ENCODE measurements at places on chromosomes 5 and 9.

- no peak for ATAC-seq
Measured at GRCh38 chr5:907366-907910, 14.8 kb downstream of the TRIP13 start.

DNA sequence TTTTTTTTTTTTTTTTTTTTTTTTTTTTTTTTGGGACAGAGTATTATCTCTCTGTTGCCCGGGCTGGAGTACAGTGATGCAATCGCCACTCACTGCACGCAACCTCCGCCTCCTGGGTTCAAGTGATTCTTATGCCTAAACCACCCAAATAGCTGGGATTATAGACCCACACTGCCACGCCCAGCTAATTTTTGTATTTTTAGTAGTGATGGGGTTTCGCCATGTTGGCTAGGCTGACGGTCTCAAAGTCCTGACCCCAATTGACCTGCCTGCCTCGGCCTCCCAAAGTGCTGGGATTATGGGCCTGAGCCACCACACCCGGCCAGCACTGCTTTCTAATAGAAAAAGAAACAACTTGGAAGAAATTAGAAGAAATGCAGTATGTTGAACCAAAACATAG is 39.2 kb downstream of the TTC1 start:
- ATAC-seq = peak; percentile 77

DNA sequence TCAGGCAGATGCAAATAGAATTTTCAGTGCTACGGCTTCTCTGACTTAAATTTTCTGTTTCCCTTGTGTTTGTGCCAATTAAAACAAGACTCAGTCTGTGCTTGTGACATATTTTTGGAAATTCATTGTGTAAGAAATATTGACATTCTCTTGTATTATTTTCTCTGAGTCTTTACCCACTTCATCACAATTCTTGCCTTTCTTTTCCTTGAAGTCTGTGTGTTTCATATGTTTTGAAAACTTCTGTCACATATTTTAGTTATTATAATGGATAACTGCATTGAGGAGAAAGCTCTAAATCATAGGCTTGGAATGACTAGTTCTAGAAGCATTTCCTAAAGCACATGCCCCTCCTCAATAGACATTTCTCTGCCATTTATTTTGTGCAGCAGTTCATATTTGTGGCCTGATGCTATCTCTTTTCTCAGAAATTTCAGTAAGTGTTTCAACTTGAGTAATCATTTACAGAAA is 206.6 kb downstream of the PALM2AKAP2 start:
- ATAC-seq = no peak

DNA sequence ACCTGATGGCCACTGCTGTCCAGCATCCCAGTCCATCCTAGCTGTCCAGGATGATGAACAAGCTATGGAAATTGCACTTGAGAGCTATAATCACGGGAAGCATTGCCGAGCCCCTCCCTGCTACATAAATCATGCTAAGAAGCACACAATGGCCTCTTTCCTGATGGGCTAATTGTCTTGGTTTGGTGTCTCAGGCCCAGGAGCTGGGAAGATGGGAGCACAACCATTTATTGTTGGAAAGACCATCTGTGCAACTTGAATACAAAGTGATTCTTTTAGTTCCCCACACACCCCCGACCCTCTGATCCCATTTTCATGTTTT is 80.4 kb downstream of the RGS3 start:
- ATAC-seq = no peak

DNA sequence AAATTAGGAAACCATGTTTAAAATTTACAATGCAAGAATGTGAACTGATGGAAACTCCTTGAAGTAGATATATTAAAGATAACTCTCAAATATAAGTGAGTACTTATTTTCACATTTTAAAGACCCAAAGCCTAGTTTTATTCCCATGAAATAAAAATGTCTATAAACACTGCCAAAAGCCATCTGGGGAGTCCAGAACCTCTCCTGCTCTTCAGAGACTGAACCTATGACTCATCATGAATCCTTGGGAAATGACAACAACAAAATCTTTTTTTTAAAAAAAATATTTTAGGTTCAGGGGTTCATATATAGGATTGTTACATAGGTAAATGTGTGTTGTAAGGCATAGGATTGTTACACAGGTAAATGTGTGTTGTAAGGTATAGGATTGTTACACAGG is 33.8 kb upstream of the FYB1 start:
- ATAC-seq = no peak

Measured in gastroesophageal sphincter (tissue), 4 donors.